Hepatocyte (in vitro differentiated cells): ENCODE measurements at places on chromosomes 6 and 20.

GRCh38 chr20:62523473-62524203 is 47.8 kb upstream of the GATA5 start:
- H3K4me1 ChIP-seq = peaks cover 12% of the 10 kb centered on the region
- H3K27ac ChIP-seq = no peak overlapping the region
- peak; percentile 70 for DNase-seq

DNA sequence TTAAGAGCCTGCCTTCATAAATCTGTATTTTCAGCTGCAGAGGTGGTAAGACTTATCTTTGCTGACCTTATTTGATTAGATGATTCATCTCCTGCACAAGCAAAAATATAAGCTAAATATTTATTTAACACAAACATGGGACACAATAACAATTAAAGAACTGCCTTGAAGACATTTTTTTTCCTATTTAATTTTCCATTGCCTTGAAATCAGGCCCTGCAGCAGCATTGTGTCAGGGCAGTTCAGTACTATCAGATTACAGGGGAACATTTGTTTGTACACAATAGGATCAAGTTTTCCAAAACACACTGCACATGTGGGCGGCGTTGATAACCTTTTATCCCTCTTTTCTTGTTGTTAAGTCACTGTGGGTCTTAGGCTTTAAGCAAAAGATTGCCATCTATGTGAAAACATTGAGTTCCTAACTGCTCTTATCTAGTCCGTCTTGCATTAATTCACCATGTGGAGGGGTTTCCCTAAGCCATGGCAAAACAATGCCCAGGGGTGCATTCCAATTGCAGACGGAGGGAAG is 7.4 kb downstream of the ADGRF5 start:
- peaks cover 11% of the 10 kb centered on the region for H3K4me1 ChIP-seq
- no peaks in the 10 kb centered on the region for H3K27me3 ChIP-seq
- no peak overlapping the region for H3K4me3 ChIP-seq
- H3K36me3 ChIP-seq = no peaks in the 10 kb centered on the region
- no peak overlapping the region for H3K27ac ChIP-seq
- no peak for DNase-seq

- DNase-seq = no peak
- H3K4me3 ChIP-seq = no peak overlapping the region
- no peaks in the 10 kb centered on the region for H3K36me3 ChIP-seq
- no peak overlapping the region for H3K27ac ChIP-seq
- H3K27me3 ChIP-seq = no peaks in the 10 kb centered on the region
Observed at GRCh38 chr6:159525445-159526025, 167.5 kb downstream of the SOD2 start.

GRCh38 chr6:27726619-27727023 is 185.6 kb downstream of the OR2B2 start:
- H3K4me1 ChIP-seq = no peaks in the 10 kb centered on the region
- H3K36me3 ChIP-seq = no peaks in the 10 kb centered on the region
- no peak for DNase-seq

DNA sequence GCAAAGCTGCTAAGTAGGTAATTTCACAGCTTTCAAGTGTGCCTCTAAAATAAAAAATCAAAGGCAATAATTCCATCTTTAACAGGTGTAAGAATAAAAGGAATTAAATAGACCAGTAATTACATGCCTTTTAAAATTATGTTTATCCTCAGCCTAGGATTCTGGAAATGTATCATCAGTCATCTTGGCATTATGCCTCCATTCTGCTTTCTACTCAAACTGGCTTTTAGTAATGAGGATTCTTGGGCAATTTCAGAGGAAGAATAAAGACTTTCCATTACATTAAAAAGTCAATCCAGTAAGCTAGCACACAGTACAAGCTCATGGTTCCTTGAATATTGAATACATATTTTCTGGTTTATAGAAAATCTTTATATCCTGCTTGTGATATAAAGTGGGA is 44.7 kb downstream of the GSTA2 start:
- no peaks in the 10 kb centered on the region for H3K4me1 ChIP-seq
- H3K27ac ChIP-seq = no peak overlapping the region
- no peak overlapping the region for H3K4me3 ChIP-seq
- H3K36me3 ChIP-seq = no peaks in the 10 kb centered on the region

GRCh38 chr20:13784271-13784892 is 337 bp downstream of the ESF1 start:
- H3K4me1 ChIP-seq = peaks cover 25% of the 10 kb centered on the region
- H3K36me3 ChIP-seq = no peaks in the 10 kb centered on the region
- H3K27ac ChIP-seq = peak overlapping the region; percentile 96

- peak; percentile 24 for DNase-seq
- no peaks in the 10 kb centered on the region for H3K36me3 ChIP-seq
- H3K27ac ChIP-seq = no peak overlapping the region
Observed at GRCh38 chr6:1917626-1918371, 308.1 kb downstream of the FOXC1 start.

DNA sequence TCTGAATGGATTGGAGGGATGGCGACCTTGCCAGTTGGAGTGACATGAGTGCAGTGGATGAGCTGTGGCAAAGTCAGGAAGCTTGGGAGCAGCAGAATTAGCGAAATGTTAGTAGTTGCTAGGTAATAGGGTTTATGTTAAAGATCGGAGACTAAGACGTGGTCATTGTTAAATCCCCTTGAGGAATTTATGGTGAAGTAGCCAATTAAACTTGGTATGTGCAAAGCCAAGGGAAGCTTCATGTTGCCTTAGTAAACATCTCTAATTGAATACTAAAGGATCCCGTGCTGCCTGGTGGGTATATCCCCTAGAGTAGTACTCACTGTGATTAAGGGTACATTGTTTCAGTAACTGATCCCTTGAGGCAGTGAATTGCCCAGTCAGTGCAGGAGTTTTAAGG is 106.0 kb downstream of the PRIM2 start:
- H3K36me3 ChIP-seq = no peaks in the 10 kb centered on the region
- H3K27ac ChIP-seq = no peak overlapping the region
- no peaks in the 10 kb centered on the region for H3K27me3 ChIP-seq
- H3K4me3 ChIP-seq = no peak overlapping the region
- no peak for DNase-seq

GRCh38 chr6:8047541-8048292 is 16.5 kb downstream of the BLOC1S5 start:
- no peaks in the 10 kb centered on the region for H3K27me3 ChIP-seq
- no peaks in the 10 kb centered on the region for H3K36me3 ChIP-seq
- H3K4me1 ChIP-seq = no peaks in the 10 kb centered on the region
- no peak overlapping the region for H3K4me3 ChIP-seq
- H3K27ac ChIP-seq = peak overlapping the region; percentile 21
- DNase-seq = no peak

- H3K4me1 ChIP-seq = no peaks in the 10 kb centered on the region
- H3K4me3 ChIP-seq = no peak overlapping the region
- no peak for DNase-seq
- no peaks in the 10 kb centered on the region for H3K36me3 ChIP-seq
- H3K27me3 ChIP-seq = no peaks in the 10 kb centered on the region
Observed at GRCh38 chr6:170232186-170233002, 58.5 kb downstream of the DLL1 start.

GRCh38 chr6:53536561-53536960 is 8.3 kb downstream of the GCLC start:
- H3K4me1 ChIP-seq = peaks cover 18% of the 10 kb centered on the region
- no peaks in the 10 kb centered on the region for H3K27me3 ChIP-seq
- H3K36me3 ChIP-seq = no peaks in the 10 kb centered on the region
- DNase-seq = no peak
- H3K27ac ChIP-seq = no peak overlapping the region
- no peak overlapping the region for H3K4me3 ChIP-seq

DNA sequence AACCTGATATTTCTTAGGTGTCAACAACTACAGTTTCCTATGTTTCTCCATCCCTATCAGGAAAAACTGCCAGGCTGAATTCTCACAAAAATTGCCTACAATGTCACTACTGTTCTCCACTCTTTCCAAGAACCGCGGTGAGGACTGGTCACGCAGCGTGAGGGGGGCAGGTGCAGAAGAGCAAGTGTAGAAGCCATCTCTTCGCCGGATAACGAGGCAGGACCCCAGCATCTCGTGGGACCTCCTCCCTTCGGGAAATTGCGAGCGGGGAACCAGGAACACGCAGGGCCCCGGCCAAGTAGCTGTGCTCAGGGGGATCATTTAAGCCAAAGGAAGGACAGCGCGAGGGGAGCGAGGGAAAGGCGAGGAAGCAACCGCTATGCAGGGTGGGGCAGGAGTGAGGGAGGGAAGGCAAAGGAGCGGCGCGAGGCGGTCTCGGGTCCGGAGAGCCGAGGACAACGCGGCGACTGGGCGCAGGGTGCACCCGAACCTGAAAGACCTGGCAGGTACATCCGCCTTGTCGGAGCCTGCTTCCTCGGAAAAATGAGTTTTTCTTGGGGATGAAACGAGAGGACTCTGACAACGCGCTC is 559 bp downstream of the APMAP start:
- H3K27me3 ChIP-seq = no peaks in the 10 kb centered on the region
- H3K4me1 ChIP-seq = peaks cover 9% of the 10 kb centered on the region
- H3K4me3 ChIP-seq = peak overlapping the region; percentile 65
- no peaks in the 10 kb centered on the region for H3K36me3 ChIP-seq
- DNase-seq = peak; percentile 54

GRCh38 chr6:44225579-44226325 is 2.4 kb downstream of the SLC29A1 start:
- peaks cover 42% of the 10 kb centered on the region for H3K4me1 ChIP-seq
- no peak for DNase-seq
- H3K36me3 ChIP-seq = no peaks in the 10 kb centered on the region
- H3K4me3 ChIP-seq = no peak overlapping the region

GRCh38 chr6:136216503-136217401 is 33.4 kb downstream of the MTFR2 start:
- no peak for DNase-seq
- no peaks in the 10 kb centered on the region for H3K36me3 ChIP-seq
- no peaks in the 10 kb centered on the region for H3K27me3 ChIP-seq
- H3K4me1 ChIP-seq = no peaks in the 10 kb centered on the region
- no peak overlapping the region for H3K27ac ChIP-seq

DNA sequence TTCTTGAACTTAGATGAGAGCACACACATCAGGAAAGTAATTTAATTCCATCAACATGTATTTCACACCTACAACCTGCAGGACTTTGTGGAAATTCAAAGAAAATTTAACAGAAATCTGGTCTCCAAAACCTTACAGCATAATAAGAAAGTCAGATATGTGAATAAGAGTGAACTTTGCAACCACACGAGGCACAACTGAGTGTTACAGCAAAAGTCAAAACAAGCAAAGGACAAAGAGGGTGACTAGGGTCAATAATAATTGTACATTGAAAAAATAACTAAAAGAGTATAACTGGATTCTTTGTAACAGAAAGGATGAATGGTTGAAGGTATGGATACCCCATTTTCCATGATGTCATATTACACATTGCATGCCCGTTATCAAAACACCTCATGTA is 113.8 kb downstream of the MTFR2 start:
- no peak for DNase-seq
- no peak overlapping the region for H3K4me3 ChIP-seq
- no peaks in the 10 kb centered on the region for H3K27me3 ChIP-seq
- H3K27ac ChIP-seq = no peak overlapping the region
- no peaks in the 10 kb centered on the region for H3K36me3 ChIP-seq
- H3K4me1 ChIP-seq = peaks cover 7% of the 10 kb centered on the region

DNA sequence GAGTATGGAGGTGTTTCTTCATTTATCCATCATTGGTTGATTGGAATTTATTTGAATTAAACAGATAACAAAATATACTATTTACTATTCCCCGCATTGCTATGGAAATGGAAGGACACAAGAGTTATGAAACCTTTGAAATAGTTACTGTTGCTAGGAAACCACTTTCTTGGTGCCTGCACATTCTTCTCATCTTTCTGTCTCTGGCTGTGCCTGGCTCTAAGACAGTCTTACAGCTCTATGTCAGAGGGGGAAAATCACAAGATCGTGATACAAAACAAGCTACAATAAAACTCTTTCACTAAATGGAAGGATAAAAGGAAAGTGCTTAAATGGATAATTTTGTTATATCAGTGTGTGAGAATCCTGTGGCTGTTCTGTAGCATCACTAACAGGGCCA is 453.0 kb downstream of the LMBRD1 start:
- H3K27ac ChIP-seq = no peak overlapping the region
- no peak overlapping the region for H3K4me3 ChIP-seq

- DNase-seq = no peak
- no peak overlapping the region for H3K27ac ChIP-seq
- H3K4me3 ChIP-seq = no peak overlapping the region
- H3K36me3 ChIP-seq = no peaks in the 10 kb centered on the region
- H3K27me3 ChIP-seq = no peaks in the 10 kb centered on the region
- H3K4me1 ChIP-seq = no peaks in the 10 kb centered on the region
Observed at GRCh38 chr6:5909721-5910120, 97.0 kb downstream of the NRN1 start.

DNA sequence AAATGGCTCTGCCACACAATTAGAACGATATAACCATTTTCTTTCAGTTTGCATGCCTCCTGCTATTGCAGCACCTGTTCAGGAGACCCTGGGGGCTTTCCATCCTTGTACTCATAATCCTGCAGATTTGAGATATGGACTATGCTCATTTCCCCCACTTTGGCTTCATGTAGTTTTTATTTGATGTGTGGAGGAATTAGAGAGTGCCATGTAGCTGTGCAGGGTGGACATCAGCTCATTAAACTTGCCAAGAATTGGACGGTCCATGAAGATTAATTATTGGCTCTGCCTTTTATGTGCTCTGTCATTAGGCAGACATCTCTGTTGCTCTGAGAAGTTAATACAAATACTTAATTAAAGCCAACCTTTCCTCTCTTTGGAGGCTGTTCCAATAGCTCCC is 66.2 kb upstream of the CD83 start:
- H3K27ac ChIP-seq = no peak overlapping the region
- DNase-seq = no peak
- no peaks in the 10 kb centered on the region for H3K36me3 ChIP-seq
- no peaks in the 10 kb centered on the region for H3K4me1 ChIP-seq
- H3K27me3 ChIP-seq = no peaks in the 10 kb centered on the region

DNA sequence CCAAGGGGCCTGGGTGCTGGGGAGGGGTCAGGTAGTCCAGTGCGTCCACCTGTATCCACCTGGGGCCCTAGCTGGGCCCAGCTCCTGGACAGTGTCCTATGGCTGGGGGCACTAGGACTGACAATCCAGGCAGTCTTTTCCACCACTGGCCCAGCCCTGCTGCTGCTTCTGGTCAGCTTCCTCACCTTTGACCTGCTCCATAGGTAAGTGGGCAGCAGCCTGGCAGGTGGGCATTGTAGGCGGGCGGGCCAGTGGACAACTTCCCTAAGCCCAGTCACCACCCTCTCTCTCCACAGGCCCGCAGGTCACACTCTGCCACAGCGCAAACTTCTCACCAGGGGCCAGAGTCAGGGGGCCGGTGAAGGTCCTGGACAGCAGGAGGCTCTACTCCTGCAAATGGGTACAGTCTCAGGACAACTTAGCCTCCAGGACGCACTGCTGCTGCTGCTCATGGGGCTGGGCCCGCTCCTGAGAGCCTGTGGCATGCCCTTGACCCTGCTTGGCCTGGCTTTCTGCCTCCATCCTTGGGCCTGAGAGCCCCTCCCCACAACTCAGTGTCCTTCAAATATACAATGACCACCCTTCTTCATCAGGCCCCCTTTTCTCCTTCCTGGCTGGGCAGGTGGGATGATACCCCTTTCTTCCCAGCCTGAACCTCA is 584 bp downstream of the C20orf141 start:
- peaks cover 12% of the 10 kb centered on the region for H3K4me1 ChIP-seq
- no peaks in the 10 kb centered on the region for H3K36me3 ChIP-seq
- H3K27me3 ChIP-seq = peaks cover 4% of the 10 kb centered on the region
- H3K27ac ChIP-seq = peak overlapping the region; percentile 46

- no peak for DNase-seq
- no peaks in the 10 kb centered on the region for H3K36me3 ChIP-seq
- H3K4me3 ChIP-seq = no peak overlapping the region
- no peaks in the 10 kb centered on the region for H3K4me1 ChIP-seq
- H3K27ac ChIP-seq = no peak overlapping the region
Observed at GRCh38 chr20:51569815-51570738, 27.6 kb upstream of the NFATC2 start.

- H3K36me3 ChIP-seq = no peaks in the 10 kb centered on the region
- H3K27me3 ChIP-seq = no peaks in the 10 kb centered on the region
- peak; percentile 42 for DNase-seq
- peak overlapping the region; percentile 29 for H3K27ac ChIP-seq
Observed at GRCh38 chr6:47420394-47421371, 56.9 kb upstream of the CD2AP start.
